Karpas-422 (cell line): ENCODE measurements at places on chromosomes 2 and 18.
A peak's percentile ranks its signal among the peaks of the same experiment; 100 is the strongest.

- no peak for DNase-seq
These were observed 8.8 kb upstream of the MBD2 start for GRCh38 chr18:54233228-54233625.

- DNase-seq = no peak
These were observed 257.2 kb upstream of the THUMPD2 start for GRCh38 chr2:40036241-40036640.

DNA sequence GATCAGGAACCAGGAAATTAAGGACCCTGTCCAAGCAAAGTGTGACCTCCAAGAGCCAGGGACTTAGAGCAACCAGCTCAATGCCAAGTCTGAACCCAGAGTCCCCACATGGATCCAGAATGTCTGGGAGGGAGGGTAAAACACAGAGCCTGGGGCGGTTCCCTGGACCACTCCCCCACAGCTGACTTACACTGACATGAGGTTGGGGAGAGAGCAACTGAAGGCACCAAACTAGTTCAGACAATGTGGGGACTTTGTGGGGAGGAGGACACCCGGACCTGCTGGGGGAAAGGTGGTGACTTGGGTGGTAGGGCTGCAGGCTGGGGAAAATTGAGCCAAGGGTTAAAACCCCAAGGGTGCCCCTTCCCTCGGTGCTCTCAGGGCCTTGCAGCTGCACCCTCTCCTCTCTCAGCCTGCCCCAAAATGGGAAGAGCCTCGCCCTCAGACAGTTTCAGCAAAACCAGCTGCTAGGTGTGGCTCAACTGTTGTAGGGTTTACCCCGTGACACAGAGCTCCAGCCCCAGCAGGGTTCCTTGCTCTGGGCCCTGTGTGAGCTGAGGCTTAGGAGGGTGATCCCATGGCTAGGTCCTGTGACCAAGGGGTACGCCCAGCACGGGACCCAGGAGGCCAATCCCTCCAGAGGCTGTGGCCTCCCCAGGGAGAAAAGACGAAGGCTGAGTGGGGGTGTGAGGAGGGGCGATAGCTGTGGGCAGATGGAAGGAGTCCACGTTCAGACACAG lies 28.6 kb downstream of the MARCO start:
- no peak for DNase-seq

- peak; percentile 50 for DNase-seq
These were observed 41.0 kb upstream of the TAF4B start for GRCh38 chr18:26185267-26185666.

DNA sequence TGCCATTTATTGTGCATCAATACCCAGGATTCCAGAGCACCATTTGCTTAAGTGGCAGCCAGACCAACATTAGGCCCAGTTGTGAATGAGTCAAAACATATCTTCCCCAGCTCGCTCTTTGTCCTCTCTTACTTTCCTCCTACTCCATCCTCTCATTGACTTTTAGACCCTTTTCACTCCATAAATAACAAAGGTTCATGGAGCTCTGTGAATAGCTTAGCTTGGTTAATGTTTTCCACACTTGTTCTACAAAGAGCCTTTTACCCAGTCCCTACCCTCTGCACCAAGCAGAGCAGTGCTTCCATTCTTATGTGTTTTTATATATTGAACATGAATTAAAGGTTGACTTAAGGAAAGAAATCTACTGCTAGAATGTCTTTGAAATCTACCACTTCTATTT lies 625.8 kb upstream of the FANCL start:
- DNase-seq = no peak

GRCh38 chr2:143939626-143940330 lies 580.1 kb downstream of the ZEB2 start:
- DNase-seq = no peak

DNA sequence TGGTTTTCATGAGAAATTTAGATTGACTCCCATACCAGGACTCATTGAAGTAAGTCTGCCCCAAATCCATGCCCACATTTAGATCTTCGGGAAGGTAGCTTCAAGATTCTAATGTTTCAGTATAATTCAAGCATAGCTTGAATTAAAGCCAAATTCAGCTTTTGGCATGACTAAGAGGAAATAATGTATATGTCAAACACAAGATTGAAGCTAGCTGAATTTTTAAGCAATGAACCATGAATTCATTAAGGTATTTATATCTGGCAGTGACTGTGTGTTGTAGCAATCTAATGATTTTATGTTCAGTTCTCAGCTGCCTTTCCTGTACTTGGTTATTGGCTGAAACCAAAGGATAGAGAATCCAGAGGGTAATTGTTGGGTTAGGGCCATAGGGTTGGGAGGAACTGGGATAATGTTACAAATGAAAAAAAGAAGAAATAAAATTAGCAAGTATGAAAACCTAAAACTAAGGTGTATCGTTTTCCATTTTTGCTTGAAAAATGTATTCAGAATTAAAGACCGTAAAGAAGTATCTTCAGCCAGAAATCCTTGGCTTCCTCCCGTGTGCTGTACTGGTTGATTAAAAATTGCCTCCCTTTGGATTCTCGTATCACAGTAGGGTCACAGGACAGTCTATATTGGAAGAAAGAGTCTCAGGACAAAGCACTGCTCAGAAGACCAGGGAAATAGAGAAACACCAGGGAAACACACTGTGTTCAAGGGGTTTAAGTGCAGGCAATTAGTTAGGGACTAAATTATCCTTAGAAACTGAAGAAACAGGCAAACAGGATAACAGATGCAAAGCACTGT lies 119.0 kb upstream of the FN1 start:
- peak; percentile 63 for DNase-seq

GRCh38 chr2:223619486-223620129 lies 17.4 kb upstream of the SCG2 start:
- DNase-seq = no peak

DNA sequence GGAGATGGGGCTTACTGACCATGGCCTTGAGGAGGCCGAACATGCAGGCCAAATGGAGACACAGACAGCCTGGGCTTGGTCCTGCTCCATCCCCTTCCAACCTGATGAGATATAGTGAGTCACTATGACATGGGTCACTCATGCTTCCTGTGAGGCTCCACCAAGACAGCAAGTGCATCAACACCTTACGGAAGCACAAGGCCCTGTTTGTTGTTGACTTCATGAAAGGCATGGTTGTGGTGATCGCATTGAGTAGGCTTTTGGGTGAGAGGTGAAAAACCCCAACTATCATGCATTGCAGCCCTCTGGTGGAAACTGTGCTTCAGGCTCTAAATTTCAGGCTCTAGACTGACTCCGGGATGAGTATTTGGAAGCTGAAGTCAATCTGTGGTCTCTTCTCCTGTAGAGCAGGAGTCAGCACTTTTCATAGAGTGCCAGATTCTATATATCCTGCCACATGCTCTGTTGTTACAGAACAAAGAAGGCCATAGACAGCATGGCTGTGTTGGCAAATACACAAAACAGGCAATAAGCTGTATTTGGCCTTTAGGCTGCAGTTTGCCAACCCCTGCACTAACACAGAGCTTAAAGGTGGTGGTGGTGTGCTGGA lies 10.1 kb downstream of the IL37 start:
- DNase-seq = no peak

GRCh38 chr2:201918616-201919307 lies 112.4 kb downstream of the CDK15 start:
- DNase-seq = no peak

GRCh38 chr2:61585383-61585782 lies 47.2 kb upstream of the XPO1 start:
- no peak for DNase-seq

GRCh38 chr18:57792631-57793301 lies 10.3 kb downstream of the ATP8B1 start:
- DNase-seq = no peak

DNA sequence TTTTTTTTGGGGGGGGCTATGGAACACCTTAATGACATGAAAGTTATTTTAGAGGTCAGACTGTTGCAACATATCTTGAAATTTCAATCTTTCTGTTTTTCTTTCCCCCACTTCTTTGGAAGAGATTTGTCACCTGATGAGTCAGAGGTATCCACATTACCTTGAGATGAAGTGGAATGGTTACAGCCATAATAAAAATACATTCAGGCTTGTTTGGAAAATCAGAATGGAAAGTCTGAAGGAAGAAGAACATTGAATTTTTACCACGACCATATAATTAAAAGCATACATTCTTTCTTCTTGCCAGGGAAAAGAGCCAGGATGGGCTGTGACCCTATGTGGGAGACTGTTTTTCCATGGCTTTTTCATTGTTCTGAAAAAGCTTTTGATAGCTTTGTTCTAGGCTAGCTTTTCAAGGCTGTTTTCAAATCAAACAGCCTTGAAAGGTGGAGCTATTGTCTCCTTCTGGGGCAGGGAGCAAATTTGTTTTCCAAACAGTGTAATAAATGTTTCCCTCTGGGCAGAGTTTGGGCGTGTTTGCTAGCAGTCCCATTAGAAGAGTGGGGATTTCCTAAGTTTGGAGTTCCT lies 2.3 kb upstream of the GTF3C3 start:
- DNase-seq = no peak

GRCh38 chr2:224041554-224041953 lies 2.5 kb upstream of the SERPINE2 start:
- DNase-seq = no peak

GRCh38 chr2:236861196-236861875 lies 224.4 kb upstream of the COPS8 start:
- no peak for DNase-seq

DNA sequence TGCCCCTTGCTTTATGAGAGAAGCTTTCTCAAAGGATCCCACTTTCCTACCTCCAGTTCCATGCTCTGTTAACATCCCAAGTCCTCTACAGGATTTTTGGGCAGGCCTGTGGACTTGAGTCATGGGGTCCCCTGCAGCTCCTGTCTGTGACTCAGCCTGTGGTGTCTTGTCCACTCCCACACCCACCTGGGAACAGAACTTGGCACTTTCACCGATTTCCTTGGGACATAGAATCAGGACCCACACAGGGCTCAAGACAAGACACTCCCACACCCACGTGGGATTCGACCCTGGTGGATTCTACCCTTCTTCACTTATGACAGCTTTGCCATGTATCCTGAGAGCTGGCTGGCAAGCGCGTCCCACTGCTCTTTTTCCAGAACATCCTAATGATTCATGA lies 30.7 kb upstream of the HDAC4 start:
- no peak for DNase-seq

DNA sequence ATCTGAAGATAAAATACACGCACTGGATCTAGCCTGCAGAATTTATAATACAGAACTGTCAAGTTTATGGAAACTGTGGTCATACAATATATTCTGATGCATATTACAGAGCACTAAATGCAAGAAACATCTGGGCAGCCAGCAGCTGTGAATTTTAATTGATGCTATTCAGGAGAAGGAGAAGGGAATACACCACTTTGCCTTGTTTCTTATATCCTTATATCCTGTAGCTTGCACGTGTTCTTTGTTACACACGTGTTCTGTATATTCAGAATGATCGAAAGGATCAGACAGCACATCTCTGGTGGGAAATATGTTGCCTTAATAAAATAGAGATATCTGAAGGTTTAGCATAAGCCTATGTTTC lies 335.8 kb downstream of the AGPS start:
- no peak for DNase-seq

GRCh38 chr2:199977984-199978415 lies 22.6 kb downstream of the MAIP1 start:
- DNase-seq = no peak

DNA sequence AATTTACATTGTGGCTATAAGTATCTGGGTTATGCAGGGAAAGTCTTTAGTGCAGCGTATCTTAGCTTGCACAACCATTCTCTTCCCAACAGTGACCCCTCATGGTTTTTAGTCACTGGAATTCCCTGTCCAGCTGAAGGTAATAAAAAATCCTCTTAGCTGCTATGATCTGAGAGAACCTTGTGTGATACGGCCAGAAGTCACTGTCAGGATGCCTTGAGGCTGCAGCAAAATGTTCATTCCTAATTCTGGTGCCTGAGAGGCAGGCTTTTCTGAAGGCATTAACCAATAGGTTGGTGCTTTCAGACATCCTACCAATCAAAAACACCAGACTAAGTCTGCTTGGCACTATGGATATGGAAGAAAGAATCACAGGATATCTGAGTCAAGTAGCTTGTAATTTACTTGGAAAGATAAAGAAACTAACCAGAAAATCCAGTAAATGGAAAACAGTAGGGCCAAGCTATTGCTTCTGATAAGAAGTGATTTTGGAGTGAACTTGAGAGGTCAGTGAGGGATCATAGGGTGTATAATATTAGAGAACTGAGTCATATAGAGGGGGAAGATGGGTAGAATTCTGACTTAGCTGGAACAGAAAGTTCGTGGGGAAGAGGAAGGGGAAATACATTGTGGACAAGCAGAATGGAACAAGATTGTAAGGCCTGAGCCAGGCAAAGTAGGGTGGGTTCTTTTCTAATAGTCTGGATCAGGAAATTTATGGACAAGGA lies 89.0 kb upstream of the SLC14A2 start:
- DNase-seq = peak; percentile 48

GRCh38 chr2:196284866-196285557 lies 113.6 kb upstream of the STK17B start:
- peak; percentile 20 for DNase-seq

DNA sequence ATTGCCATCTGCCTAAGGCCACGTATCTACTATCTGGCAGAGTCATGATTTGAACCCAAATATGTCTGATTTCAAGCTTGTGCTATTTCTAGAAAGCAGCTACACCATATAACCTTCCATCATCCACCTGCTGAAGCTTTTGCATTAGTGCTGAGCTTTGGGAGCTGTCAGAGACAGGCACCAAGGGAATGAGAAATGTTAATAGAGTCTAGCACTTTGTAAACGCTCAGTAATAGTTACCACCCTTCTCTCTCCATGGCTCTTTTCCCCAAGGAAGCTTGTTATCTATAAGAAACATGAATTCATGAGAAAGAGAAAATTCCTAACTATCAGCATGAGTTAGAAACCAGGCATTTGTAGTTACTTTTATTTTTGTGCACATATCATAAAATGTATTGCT lies 151.5 kb downstream of the CPS1 start:
- no peak for DNase-seq

GRCh38 chr2:84839851-84840250 lies 41.0 kb downstream of the TRABD2A start:
- DNase-seq = no peak

- DNase-seq = no peak
These were observed 59.5 kb upstream of the PPM1B start for GRCh38 chr2:44109166-44109565.
